ENCODE measurements at places on chromosomes 12 and 14.
A peak's percentile ranks its signal among the peaks of the same experiment; 100 is the strongest.

- DNase-seq: no peak
These were observed 72.0 kb downstream of the C12orf56 start for GRCh38 chr12:64318605-64319004.

- DNase-seq: peak; percentile 98
These were observed at the start of gene POP5 for GRCh38 chr12:120580787-120581723. Gene POP5 (minus strand): TSS chr12:120581402. CDS start chr12:120581362, 40 bp downstream.

DNA sequence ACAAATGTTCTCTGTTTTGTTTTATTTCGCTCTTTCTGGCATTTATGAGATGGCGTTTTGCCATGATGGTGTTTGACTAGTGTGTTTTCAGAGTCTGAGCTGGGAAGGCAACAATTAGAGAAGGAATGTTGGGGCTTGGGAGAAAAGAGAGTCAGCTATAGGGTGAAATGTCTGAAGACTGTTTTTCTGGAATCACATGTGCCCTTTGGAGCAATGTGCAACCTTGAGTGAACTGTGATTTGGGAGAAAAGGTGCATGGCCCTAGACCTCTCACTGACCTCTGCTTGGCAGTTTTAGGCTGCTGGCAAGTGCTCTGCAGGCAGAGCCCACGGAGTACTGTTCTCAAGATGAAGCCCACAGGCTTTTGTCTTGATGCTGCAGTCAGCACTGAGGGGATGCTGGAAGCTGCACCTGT lies 379.9 kb upstream of the PDE3A start:
- DNase-seq: no peak

- no peak for DNase-seq
These were observed 45.9 kb downstream of the LGMN start for GRCh38 chr14:92702441-92702918.

DNA sequence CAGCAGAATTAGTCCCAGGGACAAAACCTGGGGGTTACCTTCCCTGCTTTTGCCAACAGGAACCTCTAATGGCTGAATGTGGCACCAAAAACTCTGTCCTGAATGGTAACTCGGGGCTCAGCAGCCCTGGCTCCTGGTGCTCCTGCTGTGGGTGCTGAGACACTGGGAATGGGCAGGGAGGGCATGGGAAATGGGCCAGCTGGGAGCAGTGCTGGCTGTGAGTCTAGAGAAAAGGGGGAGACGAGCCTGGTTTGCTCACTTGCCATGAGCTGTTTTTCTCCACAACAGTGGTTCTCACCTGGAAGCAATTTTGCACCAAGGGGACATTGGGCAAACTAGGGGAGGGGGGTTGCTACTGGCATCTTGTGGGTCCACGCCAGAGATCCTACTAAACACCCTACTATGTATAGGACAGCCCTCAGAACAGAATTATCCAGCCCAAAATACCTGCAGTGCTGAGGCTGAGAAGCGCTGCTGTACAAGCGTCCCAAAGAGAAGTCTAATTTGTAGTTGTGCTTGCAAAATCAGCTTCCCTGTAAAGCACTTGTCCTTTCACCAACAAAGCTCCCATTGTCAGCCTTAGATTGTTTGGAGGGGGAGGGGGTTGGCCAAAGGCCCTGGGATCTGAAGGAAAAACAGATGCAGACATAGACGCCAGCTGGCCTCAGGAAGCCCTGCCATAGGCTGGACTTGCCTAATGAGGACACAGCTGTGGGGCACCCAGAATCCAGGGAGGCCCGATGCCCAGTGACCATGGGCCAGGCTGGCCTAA lies 3.6 kb downstream of the LRRC74A start:
- peak; percentile 10 for DNase-seq

DNA sequence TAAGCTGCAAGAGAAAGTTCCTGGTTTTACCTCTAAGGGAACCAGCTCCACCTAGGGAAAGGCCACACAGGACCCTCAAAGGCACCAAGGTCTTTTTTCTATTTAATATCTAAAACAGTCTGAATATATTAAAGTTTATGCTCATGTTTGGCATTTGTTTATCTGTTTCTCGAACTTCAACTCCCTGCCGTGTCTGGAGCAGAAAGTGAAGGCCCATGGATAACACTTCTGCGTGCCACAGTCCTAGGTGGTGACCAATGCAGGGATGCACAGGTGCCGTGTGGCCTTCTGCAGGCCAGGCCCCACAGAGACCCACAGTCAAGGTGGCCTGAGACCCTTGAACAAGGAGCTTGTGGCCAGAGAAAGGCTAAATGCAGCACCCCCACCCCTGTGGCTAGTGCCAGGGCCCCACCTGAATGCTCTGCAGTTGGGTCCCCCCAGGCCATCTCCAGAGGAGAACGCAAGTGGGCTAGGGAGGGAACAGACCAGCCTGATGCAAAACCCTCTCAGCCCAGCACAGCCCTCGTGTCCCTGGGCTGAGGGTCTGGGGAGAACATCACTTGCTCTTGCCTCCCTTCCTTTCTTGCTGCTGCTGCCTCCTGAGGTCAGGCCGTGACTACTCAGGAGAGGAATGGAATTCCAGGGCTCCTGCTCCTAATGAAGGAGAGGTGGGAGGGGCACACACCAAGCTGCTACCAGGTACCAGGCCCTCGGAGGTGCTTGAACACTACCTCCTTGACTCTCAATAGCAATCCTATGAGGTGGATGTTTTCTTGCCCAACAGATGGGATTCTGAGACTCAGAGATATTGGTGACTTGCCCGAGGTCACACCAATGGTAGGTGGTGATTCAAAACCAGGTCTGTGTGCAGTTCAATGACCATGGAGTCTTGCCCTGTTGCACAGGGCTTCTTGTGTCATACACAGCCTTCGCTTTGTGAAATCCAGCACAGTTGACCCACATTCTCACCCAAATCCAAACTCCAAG lies 45.4 kb downstream of the PSMA6 start:
- no peak for DNase-seq

DNA sequence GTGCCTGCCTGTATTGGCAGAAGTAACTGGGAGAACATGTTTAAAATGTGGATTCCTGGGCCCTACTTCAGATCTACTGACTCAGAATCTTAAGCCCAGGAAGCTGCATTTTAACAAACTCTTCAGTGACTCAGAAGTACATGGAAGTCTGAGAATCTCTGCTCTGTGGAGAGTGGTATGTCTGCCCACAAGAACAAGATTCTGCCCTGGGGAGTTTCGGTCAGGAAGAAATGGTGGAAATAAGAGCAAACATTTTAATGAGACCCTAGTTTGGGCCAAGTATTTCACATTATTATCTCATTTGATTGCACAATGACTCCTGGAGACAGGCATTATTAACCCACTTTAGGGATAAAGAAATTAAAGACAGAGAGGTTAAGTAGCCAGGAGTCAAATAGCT lies 8.2 kb downstream of the ALDH1L2 start:
- no peak for DNase-seq

- DNase-seq: no peak
These were observed 68.5 kb downstream of the BHLHE41 start for GRCh38 chr12:26056335-26056734.

DNA sequence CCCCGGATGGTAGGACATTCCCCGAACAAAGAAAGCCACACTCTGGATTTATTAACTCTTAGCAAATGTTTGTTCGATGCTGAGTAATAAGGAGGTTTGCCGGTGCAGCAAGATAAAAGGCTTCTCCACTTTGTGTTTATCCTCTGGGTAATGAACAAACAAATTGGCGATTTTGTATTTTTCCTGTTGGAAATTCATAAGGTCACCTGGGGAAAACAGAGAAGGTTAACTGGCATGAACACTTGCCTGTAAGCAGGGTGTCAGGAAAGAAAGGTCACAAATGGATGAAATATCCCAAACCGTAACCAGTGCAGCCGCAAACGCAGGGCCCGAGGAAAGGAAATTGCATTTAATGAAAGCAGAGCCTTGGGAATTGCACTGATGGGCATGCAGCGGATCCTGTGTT lies 132.8 kb downstream of the RMST start:
- DNase-seq: no peak

GRCh38 chr14:70753518-70753953 lies 55.8 kb downstream of the MAP3K9 start:
- no peak for DNase-seq

- DNase-seq: no peak
These were observed 16.8 kb downstream of the C12orf43 start for GRCh38 chr12:120999191-121000120.

GRCh38 chr12:116263844-116264243 lies 13.6 kb downstream of the MED13L start:
- DNase-seq: no peak

GRCh38 chr12:115444346-115444745 lies 760.4 kb upstream of the TBX3 start:
- no peak for DNase-seq

DNA sequence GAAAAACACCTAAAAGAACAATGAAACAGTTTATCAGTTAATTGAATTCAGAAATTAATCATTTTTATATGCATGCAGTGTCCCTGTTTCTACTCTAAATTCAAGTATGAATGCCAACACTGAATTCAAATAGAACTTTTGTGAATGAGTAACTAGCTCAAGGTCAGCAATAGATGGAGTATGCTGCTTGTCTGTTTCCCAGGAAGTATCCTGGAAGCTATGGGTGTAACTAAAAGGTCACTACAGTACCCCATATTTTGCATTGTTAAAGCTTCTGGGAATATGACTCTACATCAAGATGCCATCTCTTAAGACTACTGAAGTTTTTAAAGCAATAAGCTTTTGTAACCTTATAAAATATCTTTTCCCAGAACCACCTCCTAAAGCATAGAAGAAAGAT lies 681.4 kb upstream of the FBXO33 start:
- no peak for DNase-seq

DNA sequence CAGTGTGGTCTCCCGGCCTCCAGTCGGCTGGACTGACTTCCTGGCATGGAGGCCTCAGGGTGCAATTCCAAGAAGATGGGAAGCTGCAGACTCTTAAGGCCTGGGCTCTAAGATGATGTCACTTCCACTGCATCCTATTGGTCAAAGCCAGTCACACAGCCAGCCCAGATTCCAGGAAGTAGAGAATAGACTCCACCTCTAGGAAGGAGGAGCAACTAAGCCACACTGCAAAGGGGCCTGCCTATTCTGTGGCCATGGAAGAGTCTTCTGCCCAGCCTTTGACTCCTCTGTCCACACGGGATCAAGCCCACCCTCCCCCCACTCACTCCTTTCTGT lies 103.9 kb upstream of the RFLNA start:
- DNase-seq: no peak

DNA sequence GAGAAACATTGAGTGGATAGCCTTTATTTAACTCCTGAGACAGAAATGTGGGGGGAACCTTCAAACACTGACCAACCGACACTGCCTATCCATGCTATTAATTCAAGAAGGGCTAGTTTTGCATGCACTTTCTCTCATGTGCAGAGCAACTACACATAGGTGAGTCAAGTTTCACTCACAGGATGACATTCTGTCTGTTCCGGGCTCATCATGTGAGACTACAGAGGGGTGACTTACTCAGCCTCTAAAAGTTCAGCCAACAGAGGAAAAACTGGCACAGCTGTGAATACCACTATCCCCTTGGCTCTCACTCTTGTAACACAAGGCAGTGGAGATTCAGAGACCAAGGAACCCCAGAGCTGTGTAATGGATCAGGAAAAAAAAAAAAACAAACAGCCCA lies 13.3 kb downstream of the BEST3 start:
- no peak for DNase-seq

DNA sequence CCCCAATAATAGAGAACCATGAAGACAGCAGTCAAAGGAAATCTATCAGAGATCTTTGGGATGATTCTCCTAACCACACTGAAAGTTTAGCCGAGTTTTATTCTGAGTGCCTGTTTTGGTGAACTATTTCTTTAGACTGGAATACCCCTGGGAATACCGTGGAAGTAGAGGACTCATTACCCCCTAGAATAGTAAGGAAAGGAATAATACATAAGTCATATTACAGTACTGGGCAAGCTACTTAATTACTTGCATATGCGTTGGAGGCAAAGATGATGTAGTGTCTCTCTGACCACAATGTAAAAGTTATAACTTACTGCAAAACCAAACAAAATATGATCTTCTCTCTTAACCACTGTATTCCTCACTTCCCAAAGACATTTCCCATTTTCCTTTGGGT lies 25.5 kb downstream of the ZC2HC1C start:
- no peak for DNase-seq

DNA sequence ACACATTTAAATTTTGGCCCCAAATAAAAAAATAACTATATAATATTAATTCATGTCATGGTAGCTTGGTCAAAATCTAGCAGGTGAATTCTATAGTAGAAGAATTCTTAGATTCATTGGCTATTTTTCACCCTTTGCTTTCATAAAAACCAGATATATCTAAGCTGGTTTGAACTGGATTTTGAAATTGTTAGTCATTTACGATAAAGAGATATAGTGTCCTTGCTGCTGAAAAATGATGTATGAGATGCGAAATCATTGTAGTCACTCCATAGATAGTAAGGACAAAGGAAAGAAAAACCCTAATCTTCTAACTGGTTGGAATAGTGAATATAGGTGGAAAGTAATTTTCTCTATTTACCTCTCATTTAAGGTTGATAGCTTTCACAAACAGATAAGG lies 12.2 kb upstream of the HIF1A start:
- no peak for DNase-seq

GRCh38 chr12:115402443-115403180 lies 718.6 kb upstream of the TBX3 start:
- no peak for DNase-seq

DNA sequence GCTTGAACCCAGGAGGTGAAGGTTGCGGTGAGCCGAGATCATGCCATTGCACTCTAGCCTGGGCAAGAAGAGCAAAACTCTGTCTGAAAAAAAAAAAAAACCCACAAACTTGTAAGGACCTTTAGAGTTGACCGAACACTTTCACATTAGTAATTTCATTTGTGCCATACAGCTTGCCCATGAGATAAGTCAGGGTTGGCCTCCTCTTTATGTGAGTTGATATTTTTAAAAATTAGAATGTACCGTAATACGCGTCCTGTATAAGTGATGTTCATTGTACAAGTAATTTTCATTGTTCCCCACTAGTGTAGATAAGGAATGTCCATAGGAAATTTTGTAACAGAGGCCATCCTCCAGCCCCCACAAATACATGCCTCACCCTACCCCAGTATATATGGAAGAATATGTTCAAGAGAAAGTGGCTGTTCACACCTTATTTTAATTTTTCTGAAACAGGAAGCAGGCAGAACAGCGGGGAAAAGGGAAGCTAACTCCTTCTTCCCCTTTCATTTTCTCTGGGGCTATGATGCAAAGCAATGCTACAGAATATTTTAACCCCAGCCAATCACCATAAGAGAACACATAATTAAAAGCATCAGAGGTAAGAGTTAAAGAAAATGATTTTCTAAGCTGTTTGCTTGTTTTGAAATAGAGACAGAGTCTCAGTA lies 31.9 kb upstream of the HIF1A start:
- DNase-seq: no peak

DNA sequence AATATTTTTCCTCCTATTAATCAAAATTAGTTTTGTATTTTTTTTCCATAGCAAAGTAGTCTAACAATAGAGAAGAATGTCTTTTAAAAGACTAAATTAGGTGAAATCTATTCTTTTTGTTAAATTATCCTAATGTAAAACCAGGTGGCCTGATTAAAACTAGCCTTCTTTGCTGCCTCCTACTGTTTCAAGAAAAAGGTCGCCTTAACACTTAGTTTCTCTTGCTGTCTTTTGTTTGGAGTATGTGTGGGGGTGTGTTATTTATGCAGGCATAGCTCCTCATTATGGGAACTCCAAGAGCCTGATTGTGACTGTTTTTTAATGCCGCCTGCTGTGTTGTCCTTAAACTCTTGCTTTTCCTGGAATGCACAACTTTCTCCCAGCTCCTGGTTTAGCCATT lies 855.3 kb downstream of the DIO2 start:
- DNase-seq: no peak

All from HAP-1 (cell line).